ENCODE measurements at places on chromosomes 3 and 15.

DNA sequence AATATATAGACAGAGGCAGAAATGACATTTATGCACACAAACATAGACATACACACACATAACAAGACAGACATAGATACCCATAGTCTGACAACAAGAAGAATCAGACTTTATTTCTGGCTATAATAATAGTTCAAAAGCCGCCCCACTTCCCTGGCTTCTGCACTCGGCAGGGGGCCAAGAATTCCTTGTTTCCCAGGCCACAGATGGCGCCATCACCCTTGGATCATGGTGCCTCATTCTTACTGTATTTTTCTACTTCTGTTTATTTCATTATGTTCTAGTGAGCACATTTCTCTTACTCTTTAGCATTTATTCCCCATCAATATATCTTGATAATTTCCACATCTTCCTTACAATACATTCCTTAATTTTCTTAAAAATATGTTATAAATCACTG lies 387.5 kb downstream of the NLGN1 start:
- no peak for DNase-seq

- DNase-seq, result no peak
Measured at GRCh38 chr15:38614621-38615020, 50.0 kb upstream of the RASGRP1 start.

GRCh38 chr15:40543082-40543481 lies 21.8 kb downstream of the CCDC32 start:
- DNase-seq, result no peak

- no peak for DNase-seq
Measured at GRCh38 chr3:51940648-51941462, 849 bp downstream of the RRP9 start.

DNA sequence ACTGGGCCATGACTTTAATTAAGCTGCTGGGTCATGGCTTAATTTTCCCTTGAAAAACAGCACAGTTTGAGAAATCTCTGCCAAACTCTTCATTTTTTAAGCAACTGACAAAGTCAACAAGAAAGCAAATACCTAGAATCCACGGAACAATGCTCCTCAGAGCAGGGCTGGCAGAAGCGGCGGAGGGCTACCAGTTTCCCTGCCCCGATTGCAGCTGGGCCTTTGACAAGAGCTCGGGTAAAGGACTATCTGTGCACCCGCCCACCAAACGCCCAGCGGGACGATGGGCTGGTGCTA lies 1.2 kb downstream of the GOLIM4 start:
- DNase-seq, result no peak

DNA sequence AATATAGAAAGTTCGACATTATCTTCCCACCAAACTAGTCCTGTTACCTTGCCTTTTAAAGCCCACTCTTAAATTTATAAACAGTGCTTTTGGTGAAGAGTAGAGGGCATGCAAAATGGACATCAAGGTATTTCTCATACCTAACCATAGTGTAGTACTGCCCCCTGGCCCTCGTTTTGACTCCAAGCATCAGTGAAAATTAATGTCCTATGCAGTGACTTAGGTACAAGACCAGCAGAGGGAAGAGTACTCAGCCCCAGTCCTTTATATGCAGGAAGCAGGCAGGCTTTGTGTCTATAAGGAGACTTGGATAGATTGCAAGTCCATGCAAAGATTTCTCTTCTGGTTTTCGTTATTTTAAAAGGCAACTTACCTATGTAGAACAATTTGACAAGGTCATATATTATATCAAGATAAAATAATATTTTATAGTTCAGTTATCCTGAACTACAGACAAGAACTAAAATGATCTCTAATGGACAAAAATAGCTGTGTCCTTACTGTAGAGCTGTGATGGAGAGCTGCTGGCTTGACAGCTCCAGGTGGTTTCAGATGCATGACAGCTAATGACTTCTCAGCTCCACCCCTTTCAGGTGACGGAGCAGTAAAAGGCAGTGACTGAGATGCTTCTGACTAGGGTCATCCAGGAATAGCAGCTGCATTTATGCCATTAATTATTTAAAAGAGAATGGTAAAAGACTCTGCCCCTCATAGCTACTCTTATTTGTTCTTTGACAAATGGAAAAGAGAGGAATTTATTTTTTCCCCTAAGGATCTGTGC lies 646.1 kb downstream of the SQOR start:
- DNase-seq, result no peak

DNA sequence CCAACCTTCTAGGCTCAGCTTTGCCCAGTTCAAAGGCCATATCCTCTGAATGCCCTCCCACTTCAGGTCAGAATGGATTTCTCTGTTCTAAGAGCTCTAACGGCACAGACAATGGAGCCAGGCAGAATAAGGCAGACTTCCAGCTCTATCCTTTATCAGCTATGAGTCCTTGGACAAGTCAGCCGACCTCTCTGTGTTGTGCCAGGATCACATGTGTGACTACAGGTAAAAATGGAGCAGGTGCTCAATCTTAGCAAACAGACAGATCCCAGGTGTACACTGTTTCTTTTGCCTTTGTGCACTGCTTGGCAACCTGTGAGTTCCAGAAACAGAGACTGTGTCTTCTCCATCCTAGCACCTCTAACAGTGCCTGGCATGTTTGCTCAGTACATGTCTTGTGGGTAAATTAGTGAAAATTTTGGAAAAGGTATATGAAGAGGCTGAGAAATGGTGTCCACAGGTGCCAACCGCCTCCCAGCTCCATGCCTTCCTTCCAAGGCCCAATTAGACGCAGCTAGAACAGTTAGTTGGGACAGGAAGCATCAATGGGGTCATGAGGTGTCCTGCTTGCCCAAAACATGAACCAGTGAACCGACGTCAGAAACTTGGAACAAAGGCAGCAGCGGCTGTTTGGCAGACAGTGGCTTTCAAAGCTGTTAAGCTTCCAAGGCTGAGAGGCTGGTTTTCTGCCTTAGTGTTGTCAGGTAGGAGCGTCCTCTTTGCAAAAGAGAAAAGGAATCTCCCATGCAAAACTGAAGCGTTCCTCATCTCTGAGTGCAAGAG lies 28.7 kb downstream of the TLE3 start:
- no peak for DNase-seq

- DNase-seq, result no peak
Measured at GRCh38 chr3:464255-464654, 267.7 kb downstream of the CHL1 start.

- DNase-seq, result no peak
Measured at GRCh38 chr3:16929311-16929710, 44.6 kb downstream of the PLCL2 start.

- DNase-seq, result no peak
Measured at GRCh38 chr3:4478261-4478660, 11.2 kb upstream of the SUMF1 start.

GRCh38 chr3:150877303-150877702 lies 27.9 kb downstream of the MINDY4B start:
- no peak for DNase-seq

DNA sequence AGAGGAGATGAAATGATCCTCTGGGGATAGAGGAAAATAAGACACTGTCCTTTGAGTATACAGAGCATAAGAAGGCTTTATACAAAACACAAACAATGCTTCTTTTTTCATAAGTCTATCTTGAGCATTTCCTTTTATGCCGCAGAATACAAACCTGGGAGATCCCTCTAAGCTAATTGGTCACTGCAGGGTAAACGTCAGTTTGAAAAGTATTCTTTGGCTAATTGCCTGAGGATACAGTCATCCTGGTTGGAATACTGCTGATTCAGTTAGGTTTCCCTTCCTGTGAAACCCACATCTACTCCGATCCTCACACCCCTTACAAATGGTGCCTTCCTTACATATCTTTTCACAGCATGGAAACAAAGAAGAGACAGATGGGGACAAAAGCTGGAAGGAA lies 10.6 kb downstream of the WNT5A start:
- no peak for DNase-seq

DNA sequence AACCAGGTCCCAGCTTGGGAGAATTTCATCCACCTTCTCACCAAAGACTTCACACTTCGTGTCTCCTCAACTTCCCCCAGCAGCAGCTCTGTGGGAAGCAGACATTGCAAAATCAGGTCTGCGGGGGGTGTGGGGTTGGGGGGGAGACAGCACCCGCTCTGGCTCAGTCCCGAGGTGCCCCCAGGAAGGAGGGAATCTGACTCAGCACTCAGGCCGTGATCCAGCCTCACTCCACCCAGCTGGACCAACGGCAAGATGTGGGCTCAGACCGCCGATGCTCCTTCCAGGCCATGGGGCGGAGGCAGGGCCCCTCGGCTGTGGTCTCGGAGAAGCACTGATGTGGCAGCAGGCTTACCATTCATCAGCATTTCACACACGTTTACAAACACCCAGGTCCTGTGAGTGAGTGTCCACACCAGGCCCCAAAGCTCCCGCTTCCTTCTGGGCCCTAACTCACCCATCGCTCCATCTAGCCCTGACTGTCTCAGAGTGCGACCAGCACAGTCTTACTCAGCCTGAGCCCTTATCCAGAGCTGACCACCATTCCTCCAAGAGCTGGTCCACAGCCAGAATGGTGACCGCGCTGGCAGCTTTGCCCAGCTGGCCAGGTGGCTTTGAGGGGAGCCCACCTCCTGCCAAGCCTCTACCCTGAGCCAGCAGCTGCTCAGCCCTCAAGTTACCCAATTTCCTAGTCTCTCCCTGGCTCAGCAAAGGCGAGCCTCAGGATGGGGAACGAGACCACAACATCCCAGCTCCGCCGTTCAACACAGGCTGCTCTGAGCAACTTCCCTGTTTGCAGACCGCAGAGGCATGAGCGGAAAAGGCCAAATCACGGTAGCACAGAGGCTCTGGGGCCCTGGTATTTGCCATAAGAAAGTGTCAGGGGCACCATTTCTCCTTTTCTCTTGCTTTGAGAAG lies 3.3 kb downstream of the STAB1 start:
- DNase-seq, result no peak

DNA sequence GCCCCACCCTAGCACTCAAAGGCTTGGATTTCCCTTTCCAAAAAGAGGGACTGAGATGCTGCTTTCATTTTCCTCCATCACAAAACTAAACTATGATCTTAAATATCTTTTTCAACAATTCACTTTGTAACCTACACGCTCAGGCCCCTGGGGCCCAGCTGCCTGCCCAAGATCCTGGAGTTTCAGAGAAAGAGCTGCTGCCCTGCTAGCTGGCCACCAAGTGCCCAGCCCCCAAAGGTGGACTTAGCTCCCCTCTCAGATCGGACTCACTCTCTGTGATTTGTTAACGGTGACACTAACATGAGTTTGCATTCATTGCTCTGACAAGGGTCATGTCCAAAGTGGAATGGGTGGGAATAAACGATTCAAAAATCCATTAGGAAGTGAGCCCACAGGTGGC lies 119.6 kb upstream of the SMAD3 start:
- no peak for DNase-seq
